ENCODE measurements at places on chromosomes 2 and 18.

GRCh38 chr2:132497591-132497990 lies 81.0 kb downstream of the GPR39 start:
- DNase-seq = no peak

GRCh38 chr2:623130-623922 lies 53.9 kb downstream of the TMEM18 start:
- no peak for DNase-seq

DNA sequence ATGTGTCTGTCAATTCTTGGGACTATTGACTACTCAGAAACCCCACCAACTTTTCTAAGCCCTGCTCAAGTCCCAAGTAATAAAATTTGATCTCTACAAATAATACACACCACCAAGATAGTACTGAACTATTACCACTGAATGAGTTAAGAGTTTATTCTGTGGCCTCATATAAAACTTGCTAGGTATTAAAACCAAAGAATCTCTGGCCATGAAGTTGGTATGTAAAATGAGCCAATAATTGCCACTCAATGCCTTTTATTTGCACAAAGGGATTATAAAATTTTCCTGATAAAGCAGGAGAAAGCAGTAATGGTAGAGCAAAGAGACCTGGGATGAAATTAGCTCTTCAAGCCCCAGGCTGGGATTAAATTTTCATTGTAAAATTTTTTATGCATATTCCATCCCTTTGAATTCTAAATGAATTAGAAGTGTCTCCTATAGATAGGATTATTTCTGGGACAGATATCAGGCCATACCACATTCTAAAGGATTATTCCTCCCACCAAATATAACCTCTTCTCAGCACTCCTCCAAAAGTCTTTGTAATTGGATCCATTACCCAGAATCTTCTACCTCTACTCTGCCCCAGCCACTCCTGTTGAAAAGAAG lies 450.5 kb upstream of the ACVR2A start:
- no peak for DNase-seq

DNA sequence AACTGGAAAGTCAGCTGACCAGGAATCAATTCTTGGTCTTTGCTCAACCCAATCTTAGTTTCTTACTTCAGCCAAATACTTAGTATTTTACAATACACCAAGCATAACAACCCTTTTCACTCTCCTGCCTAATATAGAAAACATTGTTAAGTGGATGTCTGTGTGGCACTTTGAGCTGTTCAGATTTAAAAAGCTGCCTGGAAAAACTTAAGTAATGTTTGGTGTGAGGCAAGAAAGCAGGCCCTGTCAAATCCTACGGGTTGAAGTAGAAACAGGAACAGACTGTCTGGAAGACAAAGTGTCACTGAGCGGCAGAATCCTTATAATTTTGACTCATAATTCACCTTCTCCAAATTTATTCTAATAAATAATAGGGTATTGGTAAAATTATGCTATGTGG lies 37.1 kb upstream of the FRZB start:
- no peak for DNase-seq

DNA sequence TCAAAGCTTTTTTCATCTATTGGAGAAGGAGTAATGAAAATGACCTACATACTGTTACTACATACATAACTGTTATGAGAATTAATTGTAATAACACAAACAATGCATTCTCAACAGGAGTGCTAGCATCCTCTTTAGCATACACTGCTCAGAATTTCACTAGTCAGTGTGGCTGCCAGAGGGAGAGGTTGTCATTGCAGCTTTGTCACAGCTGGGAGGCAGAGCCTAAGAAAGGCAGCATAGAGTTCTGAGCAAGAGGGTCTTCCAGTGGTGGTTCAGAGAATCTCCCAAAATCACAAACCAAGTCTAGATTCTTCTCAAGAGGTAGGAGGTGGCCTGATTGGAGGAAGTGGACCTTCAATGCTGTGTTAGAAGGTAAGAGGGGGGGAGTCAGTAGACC lies 286.7 kb upstream of the CYRIA start:
- DNase-seq = no peak

GRCh38 chr2:37575780-37576179 lies 95.7 kb downstream of the CDC42EP3 start:
- DNase-seq = no peak

DNA sequence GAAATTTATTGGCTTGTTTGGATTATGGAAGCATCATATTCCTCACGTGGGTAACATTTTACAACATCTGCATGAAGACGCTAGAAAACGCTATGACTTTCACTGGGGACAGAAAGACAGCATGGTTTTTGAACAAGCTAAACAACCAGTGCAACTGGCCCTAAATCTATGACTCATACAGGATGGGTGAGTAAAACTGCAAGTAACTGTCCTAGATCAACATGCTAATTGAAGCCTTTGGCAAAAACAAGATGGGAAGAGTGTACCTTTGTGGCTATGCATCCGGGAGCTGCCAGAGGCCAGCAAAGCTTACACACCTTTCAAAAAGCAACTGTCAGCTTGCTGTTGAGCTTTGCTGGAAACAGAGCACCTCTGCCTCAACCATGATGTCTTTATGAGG lies 1096.0 kb upstream of the DDX18 start:
- DNase-seq = no peak

GRCh38 chr18:34710458-34710914 lies 388 bp downstream of the DTNA start:
- no peak for DNase-seq

- no peak for DNase-seq
These were observed 39.8 kb downstream of the NDUFA10 start for GRCh38 chr2:239985356-239985755.

DNA sequence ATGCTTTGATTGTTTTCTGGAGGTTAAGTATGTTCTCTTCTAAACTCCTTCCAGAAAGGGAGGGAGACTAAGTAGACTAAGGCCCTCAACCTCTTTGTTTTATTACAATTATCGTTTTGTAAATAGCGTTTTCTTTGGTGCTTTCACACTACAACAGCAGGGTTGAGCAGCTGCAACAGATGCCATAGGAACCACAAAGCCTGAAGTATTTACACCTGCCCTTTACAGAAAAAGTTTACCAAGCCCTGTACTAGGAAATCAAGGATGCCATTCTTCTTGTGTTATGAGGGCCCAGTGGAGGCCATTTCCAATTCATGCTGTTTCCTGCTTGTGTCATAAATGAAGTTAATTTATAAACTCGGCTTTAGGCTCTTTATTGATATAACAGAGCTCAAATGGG lies 914.8 kb downstream of the DCDC2C start:
- no peak for DNase-seq

DNA sequence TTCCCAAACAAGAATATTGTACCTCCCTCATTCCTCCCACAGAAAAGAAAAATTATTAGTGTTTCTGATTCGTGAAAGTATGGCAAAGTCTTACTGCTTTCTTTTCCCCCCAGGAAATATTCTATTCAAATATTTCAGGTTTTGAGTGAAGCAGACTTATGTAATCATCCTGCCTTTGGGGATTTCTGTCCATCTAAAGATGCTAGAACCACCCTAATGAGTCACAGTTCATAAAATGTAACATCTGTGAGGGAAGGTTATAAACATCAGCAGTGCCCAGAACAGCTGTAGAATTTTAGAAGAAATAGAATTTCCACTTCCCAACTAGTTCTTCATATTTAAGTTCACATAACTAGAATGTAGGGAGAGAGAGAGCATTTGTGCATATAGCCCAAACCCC lies 39.0 kb downstream of the EEF1B2 start:
- DNase-seq = no peak

DNA sequence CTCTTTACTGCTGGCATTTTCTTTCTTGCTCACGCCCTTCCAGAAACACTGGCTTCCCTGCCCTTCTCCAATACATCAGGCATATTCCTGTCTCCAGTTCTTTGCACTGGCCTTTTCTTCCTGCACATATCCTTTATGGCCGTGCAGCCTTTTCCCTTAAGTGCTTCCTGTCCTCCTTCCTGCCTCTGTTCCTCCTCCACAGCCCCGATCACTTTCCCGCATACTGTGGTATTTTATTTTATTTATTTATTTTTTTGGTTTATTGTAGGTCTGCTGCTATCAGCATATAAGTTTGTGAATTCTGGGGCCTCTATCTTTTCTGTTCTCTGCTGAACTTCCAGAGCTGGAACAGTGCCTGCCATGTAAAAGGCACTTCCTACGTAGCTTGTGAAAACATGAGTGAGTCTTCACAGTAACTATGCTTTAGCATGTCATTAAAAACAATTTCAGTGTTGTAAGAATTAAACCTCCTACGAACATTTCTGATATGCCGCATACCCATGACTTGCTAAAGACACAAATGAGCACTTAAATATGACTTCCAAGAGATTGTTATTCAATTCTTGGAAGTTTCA lies 289.1 kb downstream of the TRIB2 start:
- no peak for DNase-seq

DNA sequence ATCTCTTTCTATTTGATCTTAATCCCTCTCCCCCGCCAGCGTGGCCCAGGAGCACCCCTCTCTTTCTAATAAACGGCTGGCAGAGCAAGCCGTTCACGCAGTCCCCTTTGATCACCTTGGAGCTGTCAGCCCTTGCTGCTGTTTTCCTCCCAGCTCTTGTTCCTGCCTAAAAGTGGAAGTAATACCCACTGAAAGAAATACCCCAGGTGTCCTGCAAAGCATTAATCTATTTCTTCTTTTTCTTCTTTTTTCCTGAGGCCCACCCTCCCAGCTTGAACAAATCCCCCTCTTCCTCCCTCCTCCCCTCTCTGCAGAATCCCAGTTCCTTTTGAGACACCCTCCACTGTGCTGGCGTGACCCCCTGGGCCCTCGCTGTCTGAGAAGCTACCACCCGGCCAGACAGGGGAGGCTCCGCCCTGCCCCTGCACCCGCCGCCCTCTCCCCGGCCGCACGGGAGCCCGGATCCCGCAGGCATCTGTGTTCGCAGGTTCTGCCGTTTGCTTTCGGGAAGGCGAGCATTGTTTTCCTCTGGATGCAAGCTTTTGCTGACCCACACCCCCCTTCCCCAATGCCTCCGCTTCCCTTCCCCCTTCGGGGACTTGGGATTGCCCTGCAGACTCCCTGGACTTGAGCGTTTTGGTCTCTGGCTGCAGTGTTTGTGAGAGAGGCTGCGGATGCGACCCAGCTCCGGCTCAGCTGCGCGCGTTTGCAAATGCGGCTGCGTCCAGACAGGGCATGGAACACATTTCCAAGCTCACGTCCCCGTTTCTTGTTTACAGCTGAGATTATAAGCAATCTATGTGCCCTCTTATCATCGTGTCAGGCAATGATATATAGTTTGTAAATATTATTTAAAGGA lies 631.5 kb downstream of the NYAP2 start:
- no peak for DNase-seq

DNA sequence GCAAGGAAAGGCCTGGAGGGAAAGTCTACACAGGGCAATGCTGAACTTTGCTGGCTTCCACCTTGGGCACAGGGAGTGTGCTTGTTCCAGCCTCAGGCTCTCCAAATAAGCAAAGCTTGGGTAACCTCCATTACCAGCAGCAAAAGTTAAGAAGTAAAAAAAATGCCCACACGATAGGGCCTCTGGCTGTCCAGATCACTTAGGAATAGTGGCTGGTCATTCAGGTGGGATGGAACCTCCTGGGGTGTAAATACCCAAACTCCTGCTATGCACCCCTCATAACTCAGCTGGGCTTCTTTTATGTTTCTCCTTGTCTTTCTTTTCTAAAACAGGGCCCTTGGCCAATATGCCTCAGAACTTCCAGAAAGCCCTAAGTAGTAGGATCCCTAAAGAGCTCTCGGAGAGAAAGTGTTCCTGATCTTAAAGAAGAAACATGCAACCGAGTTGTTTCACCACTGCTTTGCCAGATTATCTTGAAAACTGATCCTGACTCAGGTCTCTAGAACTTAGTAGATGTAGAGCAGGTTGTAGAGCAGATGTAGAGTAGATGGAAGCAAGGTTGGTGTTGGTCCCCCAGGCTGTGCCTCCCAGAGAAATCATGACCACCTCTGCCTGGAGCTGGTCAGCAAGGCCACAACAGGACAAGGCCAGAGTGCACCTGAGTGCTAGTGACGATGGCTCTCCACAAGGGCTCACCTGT lies 2.0 kb upstream of the OSR1 start:
- DNase-seq = no peak

GRCh38 chr2:27606611-27607010 lies 22.2 kb downstream of the CCDC121 start:
- DNase-seq = no peak

- no peak for DNase-seq
These were observed 13.4 kb upstream of the ARHGEF4 start for GRCh38 chr2:130823171-130823885.

GRCh38 chr18:36702401-36703013 lies 126.3 kb downstream of the TPGS2 start:
- no peak for DNase-seq

DNA sequence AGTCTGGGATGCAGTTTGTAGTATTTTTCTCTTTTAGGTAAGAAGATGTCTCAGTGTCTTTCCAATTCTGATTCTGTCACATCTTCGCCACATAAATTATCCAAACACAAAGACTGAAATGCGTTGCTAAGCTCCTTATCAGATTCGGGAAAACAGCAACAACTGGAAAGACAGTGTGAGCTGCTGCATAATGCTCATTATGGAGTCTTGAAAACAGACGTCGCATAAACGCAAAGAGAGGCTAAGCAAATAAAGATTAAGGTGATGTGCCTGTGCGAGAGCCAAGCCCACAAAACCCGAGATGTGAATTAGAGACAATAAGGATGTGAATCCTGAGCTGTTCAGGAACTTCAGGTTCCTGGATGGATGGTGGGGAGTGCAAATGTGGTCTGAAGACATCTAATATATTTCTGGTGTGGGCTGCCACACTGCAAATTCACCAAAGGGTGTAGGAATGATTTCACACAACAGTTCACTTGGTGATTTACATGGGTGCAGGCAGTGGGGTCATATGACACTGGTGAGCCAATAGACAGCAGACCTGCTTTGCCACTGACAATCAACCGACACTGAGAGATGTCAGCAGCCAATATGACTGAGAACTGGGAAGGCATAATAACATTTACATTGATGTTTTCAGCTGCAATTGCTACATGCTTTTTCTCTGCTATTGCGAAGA lies 195.8 kb downstream of the MTX2 start:
- no peak for DNase-seq

GRCh38 chr18:67875944-67876343 lies 359.4 kb upstream of the DSEL start:
- no peak for DNase-seq

DNA sequence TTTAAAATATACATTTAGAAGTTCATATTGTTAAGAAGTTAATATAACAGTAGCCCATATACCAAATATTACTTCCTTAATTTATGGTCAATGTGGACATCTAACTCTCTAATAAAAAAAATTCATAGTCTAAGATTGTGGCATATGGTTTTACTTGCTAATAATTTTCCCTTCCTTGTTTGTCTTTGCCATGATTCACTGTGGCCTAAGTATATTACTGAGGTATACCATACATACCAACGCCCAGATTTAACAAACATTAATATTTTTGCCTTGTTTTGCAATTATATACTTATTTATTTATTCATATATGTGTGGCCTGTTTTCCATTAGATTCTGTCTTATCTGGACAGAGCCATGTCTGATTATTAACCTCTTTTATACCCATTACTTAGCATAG lies 54.6 kb upstream of the CCDC150 start:
- DNase-seq = no peak

Measured in hematopoietic multipotent progenitor cell treated with erythropoietin and hydrocortisone succinate and interleukin-3 and kit ligand, for 17 days (in vitro differentiated cells).